Articular chondrocyte of knee joint (primary cell): ENCODE measurements at places on chromosomes 16 and 17. TPM values are rescaled to one million over a fixed set of nuclear protein-coding genes. Genes with fewer than 3 reads are reported as not detected.

The DCXR gene
- total RNA-seq, result 31.0 and 31.9 TPM in 2 replicates

The PLA2G10 gene
- total RNA-seq, result not detected in 2 replicates

The HS3ST2 gene
- not detected in 2 replicates for total RNA-seq

The CLEC10A gene
- total RNA-seq, result not detected in 2 replicates

The VMO1 gene
- 0.26 and 1.6 TPM in 2 replicates for total RNA-seq

The CORO6 gene
- total RNA-seq, result 4.5 and 4.7 TPM in 2 replicates

The C16orf46 gene
- 0.52 and 0.54 TPM in 2 replicates for total RNA-seq

The SLC13A2 gene
- not detected in 2 replicates for total RNA-seq

The COX11 gene
- 30.7 and 48.2 TPM in 2 replicates for total RNA-seq

The RUSF1 gene
- 42.0 and 52.5 TPM in 2 replicates for total RNA-seq

The CRISPLD2 gene
- total RNA-seq, result 45.5 and 53.3 TPM in 2 replicates

The GINS2 gene
- 2.9 and 5.0 TPM in 2 replicates for total RNA-seq

The ADAM11 gene
- under 0.01 and 0.13 TPM in 2 replicates for total RNA-seq

The PRAC2 gene
- total RNA-seq, result not detected in 2 replicates

The RGS11 gene
- 2.6 and 3.5 TPM in 2 replicates for total RNA-seq

The MT1G gene
- 0.65 TPM in 1 of 2 replicates, not detected in the other for total RNA-seq

The ST6GALNAC2 gene
- 0.78 and 1.4 TPM in 2 replicates for total RNA-seq
